Effector memory CD4-positive, alpha-beta T cell (primary cell): ENCODE measurements at places on chromosomes 11 and 22.

- no peak for DNase-seq
Observed at GRCh38 chr11:10529279-10529678, 11.7 kb downstream of the RNF141 start.

DNA sequence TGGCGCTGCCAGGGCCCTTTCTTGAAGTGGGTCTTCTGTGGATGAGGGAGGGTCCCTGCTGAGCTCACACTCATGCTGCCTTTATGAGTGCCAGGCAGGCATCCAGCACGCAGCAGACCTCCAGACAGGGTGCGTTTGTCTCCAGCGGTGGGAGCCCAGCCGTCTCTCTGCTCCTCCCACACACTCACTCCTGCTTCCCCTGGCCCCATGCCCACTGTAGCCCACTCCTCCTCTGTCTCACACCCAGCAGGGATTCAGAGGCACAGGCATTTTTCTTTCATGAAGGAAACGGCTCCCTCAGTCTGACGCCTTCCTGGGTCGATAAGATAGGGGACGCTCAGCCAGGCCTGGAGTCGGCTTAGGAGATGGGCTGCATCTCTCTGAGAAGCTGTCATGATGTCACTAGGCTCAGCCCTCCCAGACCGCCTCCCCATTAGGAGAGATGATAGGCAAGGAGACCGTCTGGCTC is 183.9 kb upstream of the NCAM1 start:
- no peak for DNase-seq

GRCh38 chr11:9688716-9689511 is 25.0 kb downstream of the SWAP70 start:
- no peak for DNase-seq

- DNase-seq, result no peak
Observed at GRCh38 chr11:86670181-86670580, 2.2 kb downstream of the ME3 start.

DNA sequence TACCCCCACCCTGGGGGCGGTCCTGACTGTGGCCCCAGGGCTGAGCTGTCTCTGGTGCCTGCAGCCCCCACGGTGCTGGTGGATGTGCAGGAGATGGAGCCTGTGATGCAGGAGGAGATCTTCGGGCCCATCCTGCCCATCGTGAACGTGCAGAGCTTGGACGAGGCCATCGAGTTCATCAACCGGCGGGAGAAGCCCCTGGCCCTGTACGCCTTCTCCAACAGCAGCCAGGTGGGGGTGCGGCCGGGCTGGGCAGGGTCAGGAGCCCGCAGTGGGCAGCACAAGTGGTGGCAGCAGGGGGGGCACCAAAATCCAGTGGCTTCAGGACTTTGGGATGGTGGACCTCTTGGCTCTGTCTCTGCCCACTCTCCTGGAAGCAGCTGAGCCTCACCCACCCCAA is 8.0 kb upstream of the NDUFS8 start:
- DNase-seq, result no peak

- DNase-seq, result no peak
Observed at GRCh38 chr11:46414466-46414796, 22.9 kb upstream of the CHRM4 start.

DNA sequence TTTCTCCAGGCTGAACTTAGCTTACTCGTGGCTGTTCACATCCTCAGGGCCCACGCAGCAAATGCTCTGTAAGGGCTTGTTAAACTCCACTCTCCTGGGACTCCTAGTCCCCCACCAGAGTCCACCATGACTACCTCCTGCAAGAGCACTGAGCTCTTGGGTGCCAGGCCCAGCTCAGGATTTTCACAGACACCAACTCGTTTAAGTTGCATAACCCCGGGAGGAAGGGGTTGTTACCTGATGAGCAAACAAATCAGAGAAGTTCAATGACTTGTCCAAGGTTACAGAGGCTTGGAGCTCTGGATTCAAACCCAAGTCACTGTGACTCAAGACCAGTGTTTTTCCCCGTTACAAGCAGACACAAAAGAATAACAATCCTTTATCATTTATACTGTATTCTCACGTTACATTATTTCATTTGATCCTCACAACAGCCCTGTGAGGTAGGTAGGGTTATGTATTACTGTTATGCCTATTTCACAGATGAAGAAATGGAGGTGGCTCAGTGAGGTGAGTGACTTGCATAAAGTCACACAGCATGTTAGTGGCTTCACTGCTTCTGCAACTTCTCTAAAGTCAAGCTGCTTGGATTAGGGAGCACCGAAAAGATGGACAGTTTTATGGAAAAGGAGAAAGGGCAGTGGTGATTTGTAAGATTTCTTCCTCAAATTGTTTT is 17.4 kb downstream of the KCTD21 start:
- no peak for DNase-seq

GRCh38 chr11:68992743-68993255 is 12.0 kb upstream of the MRGPRD start:
- no peak for DNase-seq

GRCh38 chr22:17057959-17058814 is 26.6 kb upstream of the IL17RA start:
- peak; percentile 15 for DNase-seq

GRCh38 chr11:134250246-134250645 is 2.9 kb downstream of the THYN1 start:
- DNase-seq, result no peak

DNA sequence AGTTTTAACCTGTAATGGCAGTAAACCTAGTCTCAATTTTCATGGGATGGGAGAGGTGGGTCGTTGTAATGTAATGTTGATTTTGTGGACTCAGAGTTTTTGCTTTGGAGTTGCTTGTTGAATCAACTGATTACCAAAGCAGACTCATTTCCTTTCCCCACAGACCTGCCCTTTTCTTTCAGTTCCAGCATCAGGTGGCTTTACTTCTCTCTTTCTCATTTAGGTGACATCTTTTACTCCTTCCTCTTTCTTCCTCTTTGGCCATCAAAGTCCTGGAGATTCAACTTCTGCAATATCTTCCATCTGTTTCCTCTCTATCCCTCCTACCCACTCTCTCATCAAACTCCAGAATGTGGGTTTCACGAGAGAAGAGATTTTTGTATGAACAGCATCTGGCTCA is 313.9 kb downstream of the TMEM135 start:
- DNase-seq, result no peak
